Right ventricle myocardium inferior (tissue), 1 donor: ENCODE measurements at places on chromosomes 4 and X.

DNA sequence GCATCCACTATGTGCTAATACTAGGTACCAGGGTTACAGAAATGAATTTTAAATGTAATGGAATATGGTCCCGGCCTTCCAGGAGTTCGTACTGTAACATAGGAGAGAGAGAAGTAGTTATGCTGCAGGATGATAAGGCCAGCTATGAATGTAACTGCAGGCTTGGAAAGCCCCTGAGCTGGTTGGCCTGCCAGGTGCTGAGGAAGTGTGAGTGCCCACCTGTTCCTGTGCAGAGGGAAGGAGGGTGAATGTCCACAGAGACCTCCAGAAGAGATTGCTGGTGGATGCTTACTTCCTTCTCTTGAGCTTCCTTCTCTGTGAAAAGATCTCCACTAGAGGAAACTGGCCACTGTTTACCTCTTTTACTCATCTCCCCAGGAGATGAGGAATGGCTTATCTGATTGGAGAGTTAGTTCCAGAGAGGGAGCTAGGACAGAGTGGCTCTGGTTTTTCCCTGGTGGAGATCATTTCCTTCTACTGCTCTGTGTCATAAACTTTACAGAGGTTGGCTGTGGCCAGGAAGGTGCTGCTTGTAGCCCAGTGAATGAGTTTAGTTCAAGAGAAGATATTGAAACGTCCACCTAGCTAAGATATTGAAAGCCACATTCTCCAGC is 114.0 kb upstream of the LNX1 start:
- DNase-seq = no peak

DNA sequence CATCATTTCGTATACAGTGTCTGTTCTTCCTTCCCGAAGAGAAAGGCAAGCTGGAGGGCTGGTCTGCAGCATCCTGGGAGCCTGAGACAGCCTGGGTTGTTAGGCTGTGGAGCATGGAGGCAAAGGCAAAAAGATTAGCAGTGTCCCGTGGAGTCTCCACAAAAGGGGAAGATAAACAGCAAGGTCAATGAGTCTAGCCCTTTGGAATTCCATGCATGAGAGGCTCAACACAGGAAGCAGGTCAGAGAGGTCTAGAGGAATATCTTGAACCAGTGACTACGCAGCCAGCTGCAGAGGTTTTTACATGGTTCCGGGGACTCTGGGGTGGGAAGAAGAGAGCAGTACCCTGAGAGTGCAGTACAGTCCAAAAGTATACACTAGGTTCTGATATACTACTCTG is 12.2 kb upstream of the MCF2 start:
- no peak for DNase-seq

DNA sequence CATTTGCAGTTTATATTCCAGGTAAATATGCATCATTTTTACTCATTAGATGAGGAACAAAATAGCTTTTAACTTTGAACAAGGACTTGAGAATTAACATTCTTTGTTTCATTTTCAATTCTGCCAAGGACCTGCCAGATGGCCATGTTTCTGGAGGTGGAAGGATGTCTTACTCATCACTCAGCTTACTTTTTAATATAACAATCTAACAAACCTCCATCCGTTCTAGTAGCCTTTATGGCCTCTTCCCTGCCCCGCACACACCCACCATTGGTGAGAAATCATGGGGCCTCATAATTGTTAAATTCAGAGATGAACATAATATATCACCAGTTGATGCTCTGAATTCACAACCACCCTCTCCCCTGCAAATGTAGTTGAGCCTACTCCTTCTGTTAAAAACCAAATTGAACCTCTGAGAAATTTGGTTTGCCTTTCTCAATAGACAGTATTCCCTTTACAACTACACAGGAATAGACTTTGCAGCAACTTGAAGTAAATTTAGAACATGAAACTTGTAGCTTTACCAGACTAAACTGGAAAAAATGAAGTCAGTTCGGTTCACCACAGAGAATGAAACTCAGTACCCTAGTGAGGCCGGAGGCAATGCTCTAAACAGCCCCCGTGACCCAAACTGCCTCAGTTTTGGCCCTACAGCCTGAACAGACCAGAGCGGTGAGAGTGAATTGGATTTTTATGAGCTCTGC is 50.1 kb upstream of the ACSL4 start:
- DNase-seq = no peak

DNA sequence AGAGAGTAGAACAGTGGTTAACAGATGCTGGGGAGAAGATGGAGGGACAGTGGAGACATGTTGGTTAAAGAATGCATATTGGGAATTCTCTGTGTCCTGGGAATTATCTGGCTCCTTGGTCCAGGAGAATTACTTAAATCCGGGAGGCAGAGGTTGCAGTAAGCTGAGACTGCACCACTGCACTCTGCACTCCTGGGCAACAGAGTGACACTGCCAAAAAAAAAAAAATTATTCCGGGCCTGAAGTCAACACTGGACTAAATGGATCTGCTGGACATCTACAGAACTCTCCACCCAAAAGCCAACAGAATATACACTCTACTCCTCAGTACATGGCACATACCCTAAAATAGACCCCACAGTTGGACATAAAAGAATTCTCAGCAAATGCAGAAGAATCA is 400.0 kb upstream of the CXorf51B start:
- DNase-seq = no peak

DNA sequence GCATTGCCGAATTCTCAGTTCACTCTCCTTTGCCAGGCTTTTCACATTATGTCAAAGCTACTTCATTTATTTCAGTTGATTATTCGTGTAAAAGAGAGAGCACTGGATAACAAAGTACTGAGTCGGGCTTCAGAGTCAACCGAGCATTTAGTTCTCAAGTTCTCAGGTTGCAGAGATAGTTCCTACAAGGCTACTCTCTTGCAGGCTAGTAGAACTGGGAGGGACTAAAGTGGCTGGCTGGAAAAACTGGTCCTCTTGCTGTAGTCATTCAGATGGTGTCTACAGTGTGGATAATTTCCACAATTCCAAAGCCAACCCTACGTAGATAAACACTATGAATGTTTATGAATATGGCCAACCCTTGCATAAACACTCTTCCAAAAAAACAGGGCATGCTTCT is 4.6 kb upstream of the CCNG2 start:
- DNase-seq = no peak
